ENCODE measurements at places on chromosomes 5 and 9.
A peak's percentile ranks its signal among the peaks of the same experiment; 100 is the strongest.

DNA sequence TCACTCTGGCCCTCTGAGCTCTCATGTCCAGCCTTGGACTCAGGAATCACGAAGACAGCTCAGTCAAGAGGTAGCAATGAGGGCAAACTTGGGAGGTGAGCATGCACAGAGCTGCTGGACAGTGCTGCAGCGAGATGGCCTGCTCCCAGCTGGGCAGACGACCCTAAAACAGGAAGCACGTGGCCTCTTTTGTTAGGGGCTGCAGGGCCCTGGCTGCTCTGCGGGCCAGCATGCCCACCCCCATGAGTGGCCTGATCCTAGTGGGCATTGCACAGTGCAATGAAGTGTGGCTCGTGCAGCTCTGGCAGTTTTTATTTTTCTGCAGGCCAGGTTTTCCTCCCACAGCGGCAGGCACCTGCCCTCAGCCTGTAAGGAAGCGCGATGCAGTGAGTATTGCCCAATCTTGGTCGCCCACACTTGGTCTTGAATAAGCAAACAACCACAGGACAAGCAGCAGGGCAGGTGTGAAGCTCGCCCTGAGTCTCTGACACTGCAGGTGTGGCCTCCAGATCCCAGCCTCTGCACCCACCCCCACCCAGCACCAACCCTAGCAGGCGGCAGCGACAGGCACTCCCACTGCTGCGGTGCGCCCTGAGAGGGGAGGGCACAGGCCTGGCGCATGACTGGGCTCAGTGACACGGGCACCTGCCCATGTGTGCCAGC, 60.8 kb downstream of the SEMA4D start:
- peak; percentile 73 for ATAC-seq

DNA sequence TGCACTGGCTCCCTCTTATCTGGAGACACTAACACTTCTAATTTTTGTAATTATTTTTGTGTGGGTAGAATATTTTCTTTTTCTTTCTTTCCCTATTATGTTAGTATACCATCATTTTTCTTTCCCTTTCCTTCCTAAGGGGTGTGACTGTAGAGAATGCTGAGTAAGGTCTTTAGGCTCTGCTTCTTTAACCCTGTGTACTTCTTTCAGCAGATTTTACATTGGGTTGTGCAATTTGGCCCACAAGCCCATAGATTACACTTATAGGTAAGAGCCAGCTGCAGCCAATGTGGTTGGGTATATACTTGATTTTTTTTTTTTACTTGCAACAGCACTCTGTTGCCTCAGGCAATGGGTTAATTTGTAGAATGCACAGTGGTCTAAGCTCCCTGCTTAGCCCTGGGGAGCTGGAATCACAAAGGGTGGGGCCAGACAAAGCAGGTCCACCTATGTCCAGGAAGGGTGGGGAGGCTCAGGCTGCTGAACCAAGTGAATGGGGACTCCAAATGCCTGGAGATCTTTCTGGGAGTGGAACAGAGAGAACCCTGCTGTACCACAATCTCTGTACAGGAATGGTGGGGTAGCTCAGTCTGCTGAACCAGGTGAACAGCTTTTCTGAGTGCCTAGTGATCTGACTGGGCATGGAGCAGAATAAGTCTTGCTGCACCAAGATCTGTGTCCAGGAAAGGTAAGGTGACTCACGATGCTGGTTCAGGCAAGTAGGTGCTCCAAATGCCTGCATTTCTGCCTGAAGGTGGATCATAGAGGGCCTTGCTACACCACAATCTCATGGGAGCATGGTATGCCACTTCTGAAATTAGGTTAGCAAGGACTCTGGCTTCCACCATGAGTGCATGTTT, 64.9 kb downstream of the SLC25A46 start:
- ATAC-seq, result no peak

DNA sequence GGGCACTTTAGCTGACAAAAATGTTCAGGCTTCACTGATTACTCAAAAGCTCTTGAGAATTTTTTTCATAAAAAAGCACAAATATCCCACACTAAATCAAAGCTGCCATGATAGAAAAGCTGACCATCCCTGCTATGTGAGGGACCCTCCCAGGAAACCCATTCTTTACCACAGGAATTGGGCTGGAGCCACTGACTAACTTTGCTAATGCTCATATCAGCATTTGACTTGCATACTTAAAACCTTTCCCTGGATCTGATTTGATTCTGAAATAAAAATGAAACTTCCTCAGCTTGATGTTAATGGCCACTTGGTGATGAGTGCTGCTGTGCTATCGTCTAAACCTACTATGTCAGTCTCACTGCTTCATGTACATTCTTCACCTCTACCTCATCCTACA, 243.6 kb downstream of the PRELID2 start:
- ATAC-seq, result no peak

GRCh38 chr9:108053555-108054061, 564.0 kb upstream of the KLF4 start:
- ATAC-seq, result no peak

DNA sequence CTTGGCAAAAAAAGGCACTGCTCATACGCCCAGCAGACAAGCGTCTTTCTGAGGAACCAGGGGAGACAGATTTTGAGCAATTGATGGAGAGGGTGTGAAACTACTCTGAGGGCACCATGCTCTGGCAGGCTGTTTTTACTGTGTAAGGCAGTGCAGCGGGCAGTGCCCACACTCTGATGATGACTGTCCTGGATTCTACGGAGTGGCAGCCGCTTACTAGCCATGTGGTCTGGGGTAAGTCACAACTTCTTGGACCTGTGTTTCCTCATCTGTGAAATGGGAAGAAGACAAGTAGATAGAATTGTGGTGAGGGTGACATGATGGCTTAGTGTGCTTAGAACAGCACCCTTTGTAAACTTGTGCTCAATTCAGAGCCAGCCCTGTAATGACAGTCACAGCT, 38.8 kb downstream of the FABP6 start:
- no peak for ATAC-seq

DNA sequence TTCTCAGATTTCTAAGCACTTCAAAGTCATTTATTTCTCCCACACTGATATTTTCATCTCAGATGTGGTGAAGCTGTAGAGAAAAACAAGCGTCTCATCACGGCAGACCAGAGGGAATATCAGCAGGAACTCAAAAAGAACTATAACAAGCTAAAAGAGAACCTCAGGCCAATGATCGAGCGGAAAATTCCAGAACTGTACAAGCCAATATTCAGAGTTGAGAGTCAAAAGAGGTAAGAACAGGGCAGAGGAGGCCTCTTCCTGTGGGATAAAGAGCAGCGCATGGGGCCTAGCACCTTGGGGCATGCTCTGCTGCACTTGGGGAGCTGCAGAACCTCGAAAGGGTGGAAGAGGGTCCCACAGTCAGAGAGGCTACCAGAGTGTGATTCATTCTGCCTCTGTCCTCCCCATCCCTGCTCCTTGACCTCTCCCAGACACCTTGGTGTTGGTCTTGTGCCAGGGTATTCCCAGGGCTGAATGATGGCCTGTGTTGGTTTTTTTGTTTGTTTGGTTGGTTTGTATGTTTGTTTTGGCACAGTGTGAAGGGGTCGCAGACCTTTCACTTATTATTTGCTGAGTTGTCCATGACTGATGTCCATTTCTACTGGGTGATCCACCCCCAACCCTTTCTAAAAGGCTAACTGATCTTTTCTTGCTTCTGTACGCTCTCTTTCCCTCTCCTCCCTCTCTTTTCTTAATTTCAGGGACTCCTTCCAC, 248.9 kb downstream of the DOCK8 start:
- no peak for ATAC-seq

DNA sequence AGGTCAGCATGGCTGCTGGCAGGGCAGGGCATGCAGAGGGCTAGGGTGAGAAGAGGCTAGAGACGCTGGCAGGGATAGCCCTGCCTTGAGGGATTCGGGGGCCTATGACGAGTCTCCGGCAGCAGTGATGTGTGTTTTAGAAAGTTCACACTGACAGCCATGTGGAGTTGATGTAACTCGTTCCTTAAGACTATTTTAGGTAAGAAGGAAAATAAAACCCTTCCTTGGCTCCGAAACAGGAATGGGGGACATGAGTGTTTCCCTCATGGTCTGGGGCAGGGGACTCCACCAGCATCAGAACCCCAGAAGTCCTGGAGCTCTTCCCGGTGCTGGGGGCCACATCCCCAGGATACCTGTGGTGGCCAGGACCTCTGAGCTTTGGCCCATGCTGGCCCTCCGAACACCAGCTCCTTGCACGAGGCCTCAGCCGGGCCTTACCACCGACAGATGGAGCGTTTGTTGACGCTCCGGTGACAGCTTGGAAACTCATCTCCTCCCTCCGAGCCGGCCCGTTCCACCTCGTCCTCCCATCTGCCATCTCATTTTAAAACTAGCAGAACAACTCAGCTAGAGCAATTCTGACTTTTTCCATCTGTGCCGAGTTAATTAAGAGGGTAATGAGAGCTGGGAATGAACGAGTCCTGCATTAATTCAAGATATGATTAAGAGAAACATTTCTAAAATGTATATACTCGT, 337.7 kb downstream of the CDK5RAP2 start:
- ATAC-seq, result no peak

DNA sequence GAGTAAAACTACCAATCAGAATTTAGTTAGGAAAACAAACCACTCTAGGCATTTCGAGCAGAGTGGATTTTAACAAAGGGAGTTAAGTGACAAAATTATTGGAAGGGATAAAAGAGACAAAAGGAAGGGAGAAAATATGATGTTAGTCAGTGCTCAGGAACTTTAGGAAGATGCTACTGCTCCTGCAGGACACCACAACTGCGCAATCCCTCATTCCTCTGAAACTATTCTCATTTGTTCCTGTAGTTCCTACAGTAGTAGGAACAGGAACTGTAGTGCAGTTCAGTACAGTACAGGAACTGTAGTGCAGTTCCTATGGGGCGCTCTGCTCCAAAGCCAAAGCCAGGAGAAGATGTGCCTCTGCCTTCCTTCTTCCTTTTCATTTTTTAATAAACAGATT, 29.9 kb upstream of the MEGF10 start:
- no peak for ATAC-seq

GRCh38 chr5:5854087-5854486, 431.6 kb downstream of the ICE1 start:
- no peak for ATAC-seq

DNA sequence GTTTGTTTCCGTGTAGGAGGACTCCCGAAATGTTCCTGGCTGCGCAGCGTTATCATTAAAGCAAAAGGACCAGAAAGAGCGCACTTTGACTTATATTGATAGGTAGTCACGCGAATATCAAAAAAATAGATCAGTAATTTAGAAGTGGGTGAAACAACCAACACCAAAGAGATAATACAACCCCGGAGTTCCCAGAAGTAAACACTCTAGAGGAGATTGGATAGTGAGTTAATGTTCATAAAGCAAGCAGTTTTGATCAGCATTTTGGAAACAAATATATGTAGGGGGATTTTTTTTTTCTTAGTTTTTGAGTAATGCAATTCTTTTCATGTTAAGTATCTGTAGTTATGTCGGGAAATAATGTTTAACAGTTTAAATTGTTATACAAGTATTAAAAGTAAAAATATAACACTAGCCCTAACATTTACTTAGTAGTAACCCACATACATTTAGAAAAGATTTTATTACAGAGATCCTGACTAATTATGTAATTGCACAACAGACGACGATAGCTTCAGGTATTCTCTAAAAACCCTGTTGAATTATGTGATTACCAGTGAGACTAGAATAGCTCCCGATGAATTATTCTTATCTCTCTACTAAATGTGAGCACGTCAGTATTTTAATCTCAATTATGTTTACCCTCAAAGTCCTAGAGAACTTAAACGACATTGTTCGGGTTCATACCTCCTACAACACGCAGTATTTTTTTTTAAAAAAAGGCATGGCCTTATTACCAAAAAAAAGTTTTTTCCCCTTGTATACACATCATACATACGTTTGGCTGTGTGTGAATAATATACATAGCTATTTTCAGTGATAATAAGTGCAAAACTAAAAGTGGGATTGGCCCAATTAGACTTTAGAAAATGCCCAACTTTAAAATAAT, 9.4 kb upstream of the NFIB start:
- ATAC-seq, result no peak

DNA sequence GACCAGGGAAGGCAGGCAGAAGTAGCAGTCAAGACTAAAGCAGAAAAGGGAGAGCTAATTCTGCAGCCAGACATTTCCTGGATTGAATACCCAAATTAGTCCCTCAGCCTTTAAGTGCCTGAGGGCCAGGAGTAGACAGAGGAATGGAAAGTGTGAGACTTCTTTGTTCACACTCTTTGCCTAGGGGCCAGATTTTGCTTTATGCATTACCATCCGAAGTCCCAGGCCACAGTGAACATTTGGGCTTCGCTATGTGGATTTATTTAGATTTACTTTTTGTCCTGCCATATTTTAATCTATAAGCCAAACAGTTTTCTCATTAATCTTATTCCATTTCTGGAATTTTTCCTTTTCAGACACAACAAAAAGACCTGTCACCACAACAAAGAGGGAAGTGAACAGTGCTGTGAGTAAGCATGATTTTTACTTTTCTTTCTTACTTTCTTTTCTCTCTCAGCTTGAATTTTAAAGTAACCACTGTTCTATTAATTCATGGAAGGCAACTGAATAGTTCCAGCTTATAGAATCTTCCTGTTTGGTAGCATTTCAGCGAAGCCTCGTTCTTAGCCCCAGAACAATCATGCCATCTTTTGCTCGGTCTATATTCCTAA, 52.6 kb downstream of the PDCD1LG2 start:
- ATAC-seq, result no peak

DNA sequence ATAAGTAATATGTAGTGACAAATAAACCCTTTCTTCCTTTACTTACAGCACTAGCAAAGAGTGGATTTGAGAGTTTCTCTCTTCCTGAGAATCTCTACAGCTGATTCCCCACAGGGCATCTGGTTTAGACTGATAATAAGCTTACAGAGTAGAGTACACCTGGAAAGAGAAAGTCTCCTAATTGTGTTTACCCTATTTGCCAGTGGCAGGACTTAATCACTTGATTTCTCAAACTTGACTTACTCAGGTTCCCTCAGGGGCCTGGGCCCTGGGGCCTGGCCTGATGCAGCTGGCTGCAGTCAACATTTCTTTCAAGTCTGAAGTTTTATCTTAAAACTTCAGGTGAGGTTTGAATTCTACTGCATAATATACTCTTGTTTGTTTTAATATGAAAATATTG, 38.0 kb upstream of the UBTD2 start:
- ATAC-seq, result no peak

GRCh38 chr5:79954620-79955019, 36.4 kb downstream of the MTX3 start:
- no peak for ATAC-seq

DNA sequence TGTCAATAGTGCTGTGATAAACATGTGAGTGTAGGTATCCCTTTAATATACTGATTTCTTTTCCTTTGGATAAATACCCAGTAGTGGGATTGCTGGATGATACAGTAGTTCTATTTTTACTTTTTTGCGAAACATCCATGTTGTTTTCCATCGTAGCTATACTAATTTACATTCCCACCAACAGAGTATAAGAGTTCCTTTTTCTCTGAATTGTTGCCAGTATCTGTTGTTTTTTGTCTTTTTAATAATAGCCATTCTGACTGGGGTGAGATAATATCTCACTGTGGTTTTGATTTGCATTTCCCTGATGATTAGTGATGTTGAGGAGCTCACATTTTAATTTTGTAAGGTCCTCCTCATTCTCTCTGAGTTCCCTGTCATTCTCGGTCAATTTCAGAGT, 71.1 kb upstream of the NFIL3 start:
- no peak for ATAC-seq

- no peak for ATAC-seq
These were observed 136.5 kb downstream of the CCDC192 start for GRCh38 chr5:127839496-127840197.
